Activated T-helper 1 cell treated with anti-CD3 and anti-CD28 coated beads, Interleukin-12 subunit alpha, Interleukin-12 subunit beta, Interleukin-2, Interleukin-4 antibody, amounts not matched to agents 30 ng/mL and 10 ng/mL and 1 ng/mL, durations not matched to agents 14 hours and 24 hours and 36 hours (primary cell): ENCODE measurements at places on chromosomes 6 and 20. TPM values are rescaled to one million over a fixed set of nuclear protein-coding genes. Genes with fewer than 3 reads are reported as not detected.
A peak's percentile ranks its signal among the peaks of the same experiment; 100 is the strongest.

GRCh38 chr6:125871365-125871764 is 80.6 kb downstream of the NCOA7 start:
- H3K27ac ChIP-seq = no peak overlapping the region
- H3K27me3 ChIP-seq = no peaks in the 10 kb centered on the region
- DNase-seq = no peak
- no peak overlapping the region for H3K4me3 ChIP-seq
- H3K4me1 ChIP-seq = no peaks in the 10 kb centered on the region
- H3K36me3 ChIP-seq = peaks cover 11% of the 10 kb centered on the region

GRCh38 chr6:119147101-119148053 is 68.9 kb upstream of the FAM184A start:
- H3K27me3 ChIP-seq = no peaks in the 10 kb centered on the region
- DNase-seq = peak; percentile 27
- peaks cover 3% of the 10 kb centered on the region for H3K36me3 ChIP-seq
- H3K4me1 ChIP-seq = peaks cover 62% of the 10 kb centered on the region
- peak overlapping the region; percentile 77 for H3K27ac ChIP-seq

GRCh38 chr6:81838031-81838430 is 85.5 kb upstream of the TENT5A start:
- DNase-seq = no peak
- no peaks in the 10 kb centered on the region for H3K36me3 ChIP-seq
- H3K4me3 ChIP-seq = no peak overlapping the region

DNA sequence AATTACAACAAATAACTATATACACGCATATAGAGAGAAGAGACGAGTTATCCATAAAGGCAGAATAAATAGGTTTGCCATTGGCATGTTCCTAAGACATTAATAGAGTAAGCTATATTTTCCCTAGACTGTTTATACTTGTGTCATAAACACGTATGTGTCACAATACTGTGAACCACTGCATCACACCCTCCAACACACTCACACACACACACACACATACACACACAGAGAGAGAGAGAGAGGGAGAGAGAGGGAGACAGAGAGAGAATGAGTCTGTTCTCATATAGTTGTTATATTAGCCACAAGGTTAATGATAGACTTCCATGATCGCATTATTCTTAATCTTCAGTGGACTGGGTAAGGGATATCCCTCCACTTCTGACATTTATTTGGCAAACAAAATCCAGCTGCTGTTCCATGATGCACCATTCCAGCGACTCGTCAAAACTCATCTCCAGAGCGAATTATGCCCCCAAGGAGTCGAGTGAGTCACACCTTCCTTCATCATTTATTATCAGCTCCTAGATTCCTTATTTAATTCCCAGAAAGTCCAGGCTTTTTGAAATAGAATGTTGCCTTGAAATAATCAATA is 82.8 kb upstream of the HIVEP1 start:
- peaks cover 5% of the 10 kb centered on the region for H3K27me3 ChIP-seq
- H3K4me3 ChIP-seq = no peak overlapping the region
- H3K27ac ChIP-seq = no peak overlapping the region
- DNase-seq = no peak
- no peaks in the 10 kb centered on the region for H3K4me1 ChIP-seq
- no peaks in the 10 kb centered on the region for H3K36me3 ChIP-seq

The SLC22A23 gene
- total RNA-seq = 0.05 and 0.39 TPM in 2 replicates

The SLC12A5 gene
- total RNA-seq = 0.42 TPM in 1 of 2 replicates, not detected in the other

The TIAM2 gene
- 90.4 and 95.6 TPM in 2 replicates for total RNA-seq
